ENCODE measurements at places on chromosomes 4 and X.

DNA sequence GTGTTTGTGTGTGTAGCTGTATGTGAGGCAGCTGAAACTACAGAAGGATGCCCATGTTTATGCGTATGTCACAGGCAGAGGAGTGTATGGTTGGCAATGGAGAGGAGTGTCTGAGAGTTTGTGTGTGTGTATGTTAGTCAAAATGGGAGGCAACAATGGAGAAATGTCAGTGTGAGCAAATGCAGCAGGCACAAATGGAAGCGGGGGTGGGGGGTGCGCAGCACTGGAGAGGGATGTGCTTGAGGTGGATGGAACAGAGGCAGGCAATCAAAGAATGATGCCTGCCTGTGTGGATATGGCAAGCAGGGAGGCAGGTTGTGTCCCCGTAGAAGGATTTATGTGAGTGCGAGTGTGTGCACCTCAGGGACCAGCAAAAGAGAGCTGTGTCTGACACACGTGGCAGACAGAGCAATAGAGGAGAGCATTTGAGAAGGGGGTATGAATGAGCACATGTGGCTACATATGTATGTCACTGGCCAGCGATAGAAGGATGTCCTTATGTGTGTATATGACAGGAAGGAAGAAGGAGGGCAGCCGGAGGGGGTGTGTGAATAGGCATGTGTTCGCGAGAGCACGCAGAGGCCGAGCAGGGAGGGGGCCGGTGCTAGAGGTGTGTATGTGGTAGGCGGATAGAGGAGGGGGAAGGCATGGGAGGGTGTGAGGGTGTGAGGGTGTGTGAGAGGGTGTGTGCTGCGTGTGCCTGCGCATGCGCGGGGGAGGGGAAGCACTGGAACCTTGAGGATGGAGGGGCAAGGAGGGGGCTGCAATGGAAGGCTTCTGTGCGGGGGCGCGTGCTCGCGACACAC lies 1.1 kb downstream of the PJA1 start:
- peak; percentile 61 for DNase-seq

- DNase-seq: no peak
These were observed 121.9 kb downstream of the PALLD start for GRCh38 chr4:168618577-168619265.

GRCh38 chrX:65871671-65872311 lies 168.1 kb downstream of the VSIG4 start:
- DNase-seq: peak; percentile 29

DNA sequence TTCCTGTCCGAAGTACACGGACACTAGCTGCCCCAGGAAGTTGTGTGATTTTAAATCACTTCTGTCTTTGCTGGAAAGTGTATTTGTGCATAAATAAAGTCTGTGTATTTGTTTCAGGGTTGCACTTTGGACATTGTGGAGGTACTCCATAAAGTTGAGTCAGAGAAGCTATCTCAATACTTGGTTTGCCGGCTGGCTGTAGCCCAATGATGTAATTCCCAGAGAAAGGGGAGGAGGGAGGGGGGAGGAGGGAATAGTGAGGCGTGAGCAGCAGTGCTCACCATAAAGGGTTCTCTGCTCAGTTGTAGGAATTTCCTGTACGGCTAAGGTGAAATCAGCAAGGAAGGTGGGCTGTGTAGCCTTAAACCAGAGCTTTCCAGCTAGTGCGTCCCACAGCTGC lies 7.5 kb downstream of the APEX2 start:
- no peak for DNase-seq

- DNase-seq: no peak
These were observed 137.4 kb downstream of the CEP135 start for GRCh38 chr4:56086073-56086541.
